ENCODE measurements at places on chromosomes 3 and 15.

DNA sequence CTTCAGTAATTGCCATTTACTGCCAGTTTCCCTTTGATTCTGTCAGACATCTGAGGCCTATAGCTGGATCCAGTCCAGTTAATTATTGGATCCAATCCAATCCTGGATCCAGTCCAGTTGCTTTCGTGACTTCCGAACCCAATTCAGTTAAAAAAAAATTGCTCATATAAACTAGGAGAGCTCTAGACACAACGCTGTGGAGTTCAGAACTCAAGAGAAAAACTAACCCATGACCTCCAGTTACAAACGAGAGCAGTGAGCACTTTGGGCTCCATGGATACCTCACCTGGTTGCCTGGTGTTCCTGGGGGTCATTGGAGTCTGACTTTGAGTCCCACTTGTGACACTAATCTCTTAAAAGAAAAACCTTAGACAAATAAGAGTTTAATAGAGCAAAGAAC lies 269.8 kb downstream of the THSD4 start:
- DNase-seq = no peak

DNA sequence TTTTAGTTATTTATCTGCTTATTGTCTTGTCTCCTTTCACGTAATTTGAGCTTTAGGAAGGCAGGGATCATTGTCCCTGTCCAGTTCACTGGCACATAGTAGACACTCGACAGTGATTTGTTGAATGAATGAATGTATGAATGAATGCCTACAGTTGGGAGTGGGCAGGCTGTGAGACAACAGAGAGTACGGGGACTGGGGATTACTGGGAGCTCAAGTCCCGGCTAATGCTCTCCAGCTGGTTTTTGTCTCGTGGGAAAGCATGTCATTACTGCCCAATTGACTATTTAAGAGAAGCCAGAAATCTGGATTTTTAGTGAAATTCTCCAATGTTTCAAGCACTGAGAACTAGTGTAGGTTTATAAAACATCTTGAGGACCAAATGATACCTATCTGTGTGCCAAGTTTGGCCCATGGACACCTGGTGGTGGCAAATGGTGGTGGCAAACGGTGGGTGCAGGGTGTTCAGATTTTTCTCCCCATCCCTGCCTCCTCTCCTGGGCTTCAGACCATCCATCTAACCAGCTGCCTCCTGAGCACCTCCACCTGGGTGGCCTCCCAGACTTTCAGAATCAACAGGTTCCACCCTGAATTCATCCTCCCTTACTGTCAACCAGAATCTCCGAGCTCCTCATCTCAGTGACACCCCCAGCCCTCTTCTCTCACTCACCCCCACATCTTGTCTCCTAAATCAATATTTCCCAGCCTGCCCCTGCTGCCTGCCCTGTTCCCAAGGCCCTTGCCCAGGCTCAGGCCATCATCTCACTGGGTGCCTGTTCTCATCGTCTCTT lies 36.2 kb upstream of the TRH start:
- no peak for DNase-seq

DNA sequence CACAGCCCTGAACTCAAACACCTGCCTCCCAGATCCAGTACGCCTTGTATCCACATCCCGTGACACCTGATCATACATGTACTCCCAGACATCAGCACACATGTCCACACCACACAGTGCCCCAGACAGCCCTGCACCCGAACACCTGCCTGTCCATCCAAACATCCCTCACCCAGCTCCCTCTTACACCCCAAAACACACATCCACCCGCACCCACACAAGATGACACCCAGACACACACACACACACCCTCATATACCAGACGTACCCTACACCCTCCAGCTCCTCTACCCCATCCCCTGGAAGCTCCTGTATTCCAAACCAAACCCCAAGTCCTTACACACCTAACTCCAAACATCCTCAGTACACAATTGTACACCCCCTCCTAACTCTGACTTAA lies 735 bp downstream of the CAMK1 start:
- DNase-seq = no peak

- peak; percentile 53 for DNase-seq
Measured at GRCh38 chr15:48644467-48644826, 1.1 kb downstream of the FBN1 start.

GRCh38 chr15:44595246-44595645 lies 58.3 kb downstream of the EIF3J start:
- DNase-seq = no peak

- peak; percentile 6 for DNase-seq
Measured at GRCh38 chr3:68089572-68090011, 435.2 kb upstream of the SUCLG2 start.

- DNase-seq = no peak
Measured at GRCh38 chr3:58281069-58281468, 25.0 kb upstream of the RPP14 start.

DNA sequence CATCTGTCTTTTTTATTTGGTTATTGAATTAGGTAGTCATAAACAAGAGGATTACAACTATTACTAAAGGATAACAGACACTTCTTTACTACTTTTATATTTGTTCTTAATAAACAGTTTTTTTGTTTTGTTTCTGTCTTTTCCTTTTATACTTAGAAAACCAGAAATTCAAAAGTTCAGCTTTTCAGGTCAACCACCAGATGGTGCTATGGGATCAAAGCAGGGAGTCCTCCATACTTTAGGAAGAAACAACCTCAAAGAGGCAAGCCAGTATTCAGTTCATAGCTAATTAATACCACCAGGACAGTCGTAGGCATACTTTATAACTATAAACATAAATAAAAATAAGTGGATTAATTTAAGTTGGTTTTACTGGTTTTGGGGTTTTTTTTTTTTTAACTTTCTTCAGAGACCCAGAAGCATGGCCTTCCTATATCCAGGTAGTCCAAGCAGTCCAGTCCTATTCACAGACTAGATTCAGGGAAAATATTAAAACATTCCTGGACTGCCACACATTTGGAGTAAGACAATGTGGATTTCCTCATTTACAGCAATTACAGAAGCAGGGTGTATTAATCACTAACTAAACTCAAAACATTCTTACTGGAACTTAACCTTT lies 16.0 kb upstream of the EID1 start:
- DNase-seq = peak; percentile 72

- DNase-seq = no peak
Measured at GRCh38 chr3:54746722-54747121, 181.1 kb downstream of the LRTM1 start.

All from iris pigment epithelial cell (primary cell).